Stimulated activated CD4-positive, alpha-beta T cell treated with anti-CD3 and anti-CD28 coated beads, Interleukin-4, amount 100 ng/mL, for 4 hours (primary cell): ENCODE measurements at places on chromosomes 7 and 10.

- DNase-seq = no peak
These were observed 287.5 kb upstream of the PHYHIPL start for GRCh38 chr10:58888957-58889356.

DNA sequence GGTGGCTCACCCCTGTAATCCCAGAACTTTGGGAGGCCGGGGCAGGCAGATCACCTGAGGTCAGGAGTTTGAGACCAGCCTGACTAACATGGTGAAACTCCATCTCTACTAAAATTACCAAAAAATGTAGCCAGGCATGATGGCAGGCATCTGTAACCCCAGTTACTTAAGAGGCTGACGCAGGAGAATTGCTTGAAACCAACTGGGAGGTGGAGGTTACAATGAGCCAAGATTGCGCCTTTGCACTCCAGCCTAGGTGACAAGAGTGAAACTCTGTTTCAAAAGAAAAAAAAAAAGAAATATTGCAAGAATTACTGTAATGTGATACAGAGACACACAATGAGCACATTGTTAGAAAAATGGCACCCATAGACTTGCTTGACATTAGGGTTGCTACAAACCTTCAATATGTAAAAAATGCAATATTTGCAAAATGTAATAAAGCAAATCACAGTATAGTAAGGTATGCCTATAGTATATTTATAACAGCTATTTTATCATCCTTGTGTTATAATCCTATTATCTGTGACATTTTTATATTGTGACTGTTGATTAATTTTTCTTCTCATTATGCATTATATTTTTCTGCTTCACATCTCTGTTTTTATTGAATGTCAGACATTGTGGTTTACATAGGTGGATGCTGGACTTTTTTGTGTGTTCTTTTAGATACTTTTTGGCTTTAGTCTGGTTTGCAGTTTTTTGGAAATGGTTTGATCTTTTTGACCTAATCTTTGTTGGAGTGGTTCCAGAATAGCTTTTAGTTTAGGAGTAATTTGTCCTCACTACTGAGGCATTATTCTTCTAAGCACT is 55.4 kb upstream of the HELLS start:
- no peak for DNase-seq

DNA sequence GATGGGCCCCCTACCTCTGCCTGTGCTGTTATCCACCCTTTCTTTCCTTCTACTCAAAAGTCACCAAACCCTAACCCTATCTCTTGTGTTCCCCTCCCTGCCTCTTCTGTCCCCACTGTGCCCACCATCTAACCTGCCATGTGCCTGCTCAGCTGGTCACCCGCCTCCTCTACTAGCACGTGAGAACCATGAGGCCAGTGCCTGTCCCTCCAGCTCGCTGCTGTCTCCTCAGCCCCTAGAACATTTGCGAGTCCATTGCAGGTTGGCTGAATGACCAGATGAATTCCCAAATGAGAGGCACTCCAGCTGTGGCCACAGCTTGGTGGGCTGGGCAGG is 129.0 kb downstream of the ARHGAP22 start:
- no peak for DNase-seq

GRCh38 chr7:127336458-127336857 is 56.0 kb downstream of the ZNF800 start:
- DNase-seq = no peak
